ENCODE measurements at places on chromosomes 7 and 10. TPM values are rescaled to one million over a fixed set of nuclear protein-coding genes. Genes with fewer than 3 reads are reported as not detected.
A peak's percentile ranks its signal among the peaks of the same experiment; 100 is the strongest.

GRCh38 chr7:27899601-27900000 lies 159.6 kb downstream of the TAX1BP1 start:
- DNase-seq = no peak

GRCh38 chr10:131162866-131163843 lies 148.4 kb downstream of the TCERG1L start:
- no peak for DNase-seq

Gene CCDC172
- not detected for total RNA-seq

DNA sequence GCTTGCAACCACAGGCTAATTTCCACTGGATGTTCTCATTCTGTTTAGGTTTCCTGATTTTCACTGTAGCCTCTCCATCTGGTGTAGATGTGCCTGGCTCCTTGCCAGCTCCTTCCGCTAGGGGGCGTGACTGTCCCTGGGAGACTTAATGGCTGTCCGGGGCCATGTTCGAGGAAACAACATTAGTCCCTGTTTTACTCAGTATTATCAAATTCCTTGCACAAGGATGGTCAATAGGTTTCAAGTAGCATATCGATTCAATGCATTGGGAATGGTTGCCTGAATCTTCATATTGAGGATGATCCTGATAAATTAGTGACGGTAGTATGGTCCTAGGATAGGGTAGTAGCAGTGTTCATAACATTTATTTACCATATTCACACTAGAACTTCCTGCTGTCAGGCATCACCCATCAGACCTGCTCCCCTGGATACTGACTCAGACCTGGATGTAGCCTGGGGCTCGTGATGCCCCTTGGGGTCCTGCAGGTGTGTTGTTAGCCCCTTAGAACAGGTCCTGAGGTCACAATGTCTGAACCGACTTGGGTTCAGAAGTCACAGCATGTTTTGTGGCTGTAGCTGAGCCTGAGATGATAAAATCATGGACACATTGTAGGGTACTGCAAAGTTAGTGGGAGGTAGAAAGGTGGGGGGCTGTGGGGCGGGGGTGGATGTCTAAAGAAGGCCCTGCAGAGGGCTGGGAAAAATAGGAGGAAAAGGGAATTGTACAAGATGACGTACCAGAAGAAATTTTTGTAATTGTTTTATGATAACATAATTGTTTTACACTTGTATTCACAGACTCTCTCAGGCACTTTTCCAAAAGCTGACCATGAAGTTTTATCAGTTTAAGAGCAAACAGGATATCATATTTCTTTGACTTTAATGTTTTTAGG lies 8.9 kb upstream of the EXOC6 start:
- DNase-seq = peak; percentile 94

GRCh38 chr7:155764438-155764793 lies 47.8 kb downstream of the SHH start:
- DNase-seq = no peak

DNA sequence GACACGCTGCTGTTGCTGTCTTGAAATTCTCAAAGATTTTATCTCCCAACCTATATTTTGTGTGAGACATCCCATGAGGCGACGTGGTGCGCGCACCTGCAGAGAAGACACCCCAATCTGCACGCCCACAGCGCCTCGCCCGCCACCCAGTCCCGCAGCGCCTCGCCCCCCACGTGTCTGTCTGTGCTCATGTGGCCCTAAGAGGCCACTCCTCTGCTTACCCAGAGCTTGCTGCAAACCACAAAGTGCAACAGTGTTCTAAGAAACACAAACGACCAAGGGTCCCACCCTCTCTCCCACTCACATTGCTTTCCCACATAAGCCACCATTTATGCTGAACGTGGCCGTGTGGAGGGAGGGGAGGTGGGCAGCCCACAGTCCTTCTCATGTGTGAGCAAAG lies 287.2 kb downstream of the PTPRN2 start:
- DNase-seq = no peak

Gene GIMAP6
- total RNA-seq = 251 TPM

GRCh38 chr7:92205987-92206386 lies 27.0 kb upstream of the LRRD1 start:
- no peak for DNase-seq

DNA sequence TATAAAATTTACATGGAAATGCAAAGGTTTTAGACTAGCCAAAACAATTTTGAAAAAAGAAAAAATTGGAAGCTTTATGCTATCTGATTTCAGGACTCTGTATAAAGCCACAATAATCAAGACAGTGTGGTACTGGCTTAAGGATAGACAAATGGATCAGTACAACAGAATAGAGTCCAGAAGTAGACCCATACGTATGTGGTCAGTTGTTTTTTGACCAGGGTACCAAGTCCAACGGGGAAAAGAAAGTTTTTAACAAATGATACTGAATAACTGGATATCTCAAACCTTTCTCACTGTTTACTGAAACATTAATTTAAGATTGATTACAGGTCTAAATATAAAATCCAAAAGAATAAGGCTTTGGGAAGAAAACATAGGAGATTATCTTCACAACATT lies 79.7 kb downstream of the PODXL start:
- no peak for DNase-seq

Gene ATRNL1
- total RNA-seq = 0.77 TPM

Gene DRGX
- total RNA-seq = not detected

DNA sequence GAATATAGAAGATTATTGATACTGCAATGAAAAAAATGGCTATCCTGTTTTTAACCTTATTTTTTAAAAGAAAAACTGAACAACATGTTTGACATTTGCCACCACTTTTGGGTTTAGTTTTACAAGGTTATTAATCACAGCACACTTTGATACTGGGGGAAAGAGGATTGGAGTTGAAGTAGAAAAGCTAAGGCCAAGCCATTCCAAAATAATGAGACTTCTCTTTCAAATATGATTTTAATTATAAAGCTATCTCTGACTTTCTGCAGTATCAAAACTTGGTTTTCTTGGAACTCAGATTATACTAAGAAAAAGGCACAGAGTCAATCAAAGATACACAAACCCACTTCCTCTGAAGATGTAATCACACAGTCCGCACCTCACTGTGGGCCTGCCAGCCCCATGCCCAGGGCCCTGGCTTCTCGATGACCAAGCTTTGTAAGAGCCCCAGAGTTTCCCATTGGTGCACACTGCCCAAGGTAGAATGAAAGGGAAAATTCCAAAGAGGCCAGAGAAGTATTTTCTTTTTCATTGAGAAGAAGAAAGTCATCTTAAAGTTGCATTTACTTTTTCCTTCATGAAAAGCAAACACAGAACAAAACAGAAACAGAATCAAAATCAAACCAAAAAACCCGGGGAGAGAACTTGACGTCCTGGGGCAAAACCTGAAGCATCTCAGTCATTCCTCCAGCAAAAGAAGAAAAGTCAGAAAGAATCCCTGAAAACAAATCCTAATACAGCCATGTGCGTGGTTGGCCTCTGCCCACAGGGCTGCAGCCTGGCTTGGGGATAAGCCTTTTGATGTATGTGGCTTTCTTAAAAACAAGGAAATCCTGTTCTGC lies 187.7 kb upstream of the KLF6 start:
- DNase-seq = no peak

GRCh38 chr7:79165225-79165624 lies 288.2 kb downstream of the MAGI2 start:
- no peak for DNase-seq

GRCh38 chr10:11447586-11447985 lies 163.9 kb downstream of the USP6NL start:
- DNase-seq = no peak

Gene GRID1
- total RNA-seq = under 0.01 TPM

Gene WNT16
- not detected for total RNA-seq

DNA sequence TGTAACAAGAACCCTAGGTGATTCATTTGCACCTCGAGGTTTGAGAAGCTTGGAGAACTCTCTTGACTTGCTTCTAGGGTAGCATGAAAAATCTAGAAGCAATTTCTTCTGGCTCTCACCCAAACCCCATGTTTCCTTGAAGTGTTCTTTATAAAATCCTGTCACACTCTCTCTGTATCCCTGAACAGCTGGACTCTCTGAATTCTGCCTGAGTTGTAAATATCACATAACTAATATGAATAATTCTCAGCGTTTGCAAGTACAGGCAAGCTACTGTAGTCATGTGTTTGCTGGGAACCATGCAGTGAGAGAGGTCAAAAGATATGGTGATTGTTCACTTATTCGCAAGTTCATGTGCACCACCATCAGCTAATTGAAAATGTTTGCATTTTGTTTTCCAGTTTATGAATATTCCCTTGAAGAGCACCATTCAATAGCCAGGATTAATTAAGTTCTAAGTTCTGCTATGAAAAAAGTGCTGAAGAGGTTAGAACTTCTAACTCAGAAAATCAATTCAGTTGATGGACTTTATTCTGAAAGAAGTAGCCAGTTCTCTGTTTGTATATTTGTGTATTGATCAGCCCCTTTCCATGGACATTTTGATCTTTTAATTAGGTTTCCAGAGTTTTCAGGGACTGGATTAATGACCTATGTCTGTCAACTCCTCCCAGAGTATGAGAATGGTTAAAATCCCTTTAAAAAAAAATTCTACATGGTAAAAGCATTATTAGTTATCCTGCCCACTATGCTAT lies 243.0 kb downstream of the PLXDC2 start:
- DNase-seq = no peak

- no peak for DNase-seq
Observed at GRCh38 chr10:33913194-33913593, 578.7 kb upstream of the NRP1 start.

DNA sequence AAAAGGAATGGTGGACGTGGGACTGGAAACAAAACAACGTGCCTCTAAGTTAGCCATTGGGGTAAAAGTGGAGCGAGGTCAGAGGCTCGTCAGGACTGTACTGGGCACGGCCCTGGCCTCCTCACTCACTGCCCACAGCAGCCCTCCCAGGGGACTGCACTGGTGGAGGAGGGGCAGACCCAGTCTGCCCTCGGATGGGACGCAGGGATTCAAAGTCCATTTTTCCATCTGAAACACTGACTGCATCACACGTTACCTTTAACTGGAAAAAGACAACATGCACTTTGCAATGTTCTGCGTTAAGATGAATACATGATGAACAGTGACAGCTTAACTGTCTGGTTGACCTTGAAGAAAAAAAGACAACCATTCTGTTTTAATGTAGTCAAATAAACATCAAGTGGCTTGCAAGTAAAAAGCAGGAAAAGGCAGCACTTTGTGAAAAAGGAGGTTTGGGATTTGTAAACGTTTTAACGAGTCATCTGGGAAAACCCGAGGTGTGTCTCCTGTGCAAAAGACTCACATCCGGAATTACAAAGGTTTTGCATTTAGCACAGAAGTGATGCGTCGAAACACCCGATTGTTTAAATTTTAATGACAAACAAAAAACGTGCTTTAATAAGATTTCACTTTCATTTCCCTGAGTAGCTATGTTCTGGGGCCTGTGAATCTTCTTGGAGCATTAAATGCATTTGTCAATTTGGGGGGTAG lies 18.8 kb downstream of the KLF6 start:
- peak; percentile 59 for DNase-seq

- DNase-seq = no peak
Observed at GRCh38 chr10:59907918-59908807, 1.8 kb upstream of the CCDC6 start.

- DNase-seq = no peak
Observed at GRCh38 chr7:85737426-85737825, 550.6 kb upstream of the SEMA3D start.

Gene SH2B2
- total RNA-seq = 0.51 TPM

DNA sequence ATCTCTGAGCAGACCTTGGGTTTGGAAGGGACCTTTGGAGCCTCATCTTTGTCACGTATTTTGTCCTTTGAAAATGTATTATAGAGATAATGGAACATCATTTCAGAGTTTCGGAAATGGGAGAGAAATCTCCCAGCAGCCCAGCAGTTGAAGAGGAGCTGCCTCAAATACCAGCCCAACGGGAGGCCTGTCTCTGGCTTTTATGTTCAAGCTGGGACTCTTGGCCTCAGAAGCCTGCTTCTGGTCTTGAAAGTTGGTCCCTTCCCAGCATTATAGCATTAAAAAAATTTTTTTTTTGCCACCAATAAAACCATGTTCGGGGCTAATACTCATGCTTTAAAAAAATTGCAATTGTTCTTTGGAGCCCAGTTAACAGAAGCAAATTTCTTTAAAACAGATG lies 73.4 kb upstream of the CTBP2 start:
- DNase-seq = no peak

Gene STN1
- 20.9 TPM for total RNA-seq

GRCh38 chr7:122394512-122394911 lies 90.0 kb upstream of the FEZF1 start:
- DNase-seq = no peak

- no peak for DNase-seq
Observed at GRCh38 chr10:7400068-7400715, 10.6 kb downstream of the SFMBT2 start.

GRCh38 chr10:63068246-63068645 lies 64.9 kb upstream of the NRBF2 start:
- no peak for DNase-seq

GRCh38 chr10:117003336-117003735 lies 1.7 kb downstream of the SHTN1 start:
- no peak for DNase-seq

- no peak for DNase-seq
Observed at GRCh38 chr7:158584407-158584806, 3.2 kb downstream of the PTPRN2 start.

- no peak for DNase-seq
Observed at GRCh38 chr7:95404316-95404865, 8.2 kb upstream of the PON3 start.

- DNase-seq = no peak
Observed at GRCh38 chr7:147279964-147280374, 1163.4 kb downstream of the CNTNAP2 start.

DNA sequence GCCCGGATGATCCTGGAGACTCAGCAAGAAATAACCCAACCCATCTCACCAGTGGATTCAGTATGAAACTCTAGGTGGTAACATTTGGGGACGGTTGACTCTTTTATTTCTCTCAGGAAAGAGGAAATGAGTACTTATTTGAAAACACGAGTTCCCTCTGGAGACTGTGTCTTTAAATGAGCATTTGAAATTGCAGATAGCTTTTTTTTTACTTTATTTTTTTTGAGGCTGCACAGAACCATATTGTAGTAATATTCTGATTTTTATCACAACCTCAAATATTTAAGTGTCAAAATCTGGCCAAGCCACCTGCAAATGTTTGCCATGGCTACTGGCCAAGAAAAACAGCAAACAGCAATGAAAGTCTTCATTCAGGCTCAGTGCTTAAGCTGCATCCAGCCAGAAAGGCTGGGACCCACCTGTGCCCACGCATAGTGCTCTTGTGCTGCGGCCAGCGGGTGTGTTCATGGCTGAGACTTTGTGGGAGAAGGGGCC lies 160.8 kb downstream of the CREB5 start:
- DNase-seq = no peak

- no peak for DNase-seq
Observed at GRCh38 chr7:70285854-70286253, 687.6 kb downstream of the AUTS2 start.

DNA sequence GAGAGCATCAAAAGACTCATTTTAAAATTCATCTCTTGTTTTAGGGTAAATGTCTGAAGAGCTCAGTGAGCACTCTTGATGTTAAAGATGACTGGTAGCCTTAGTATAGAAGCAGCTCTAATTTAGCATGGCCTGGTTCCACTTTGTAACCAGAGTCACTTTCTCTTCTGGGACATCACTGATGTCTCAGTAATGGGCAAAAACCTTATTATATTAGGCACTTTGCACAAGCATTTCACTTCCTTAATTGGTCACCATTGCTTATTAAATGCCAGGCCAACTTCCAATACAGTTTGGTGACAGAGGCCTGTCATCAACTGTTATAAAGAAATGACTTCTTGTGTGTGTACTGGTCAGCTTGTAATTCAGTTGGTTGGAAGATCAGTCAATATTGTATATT lies 53.0 kb downstream of the STEAP1B start:
- DNase-seq = no peak

GRCh38 chr10:9294865-9295264 lies 1240.4 kb downstream of the GATA3 start:
- DNase-seq = no peak
